Brain (organoid and tissue), 16 donors: ENCODE measurements at places on chromosomes 12 and 14.

DNA sequence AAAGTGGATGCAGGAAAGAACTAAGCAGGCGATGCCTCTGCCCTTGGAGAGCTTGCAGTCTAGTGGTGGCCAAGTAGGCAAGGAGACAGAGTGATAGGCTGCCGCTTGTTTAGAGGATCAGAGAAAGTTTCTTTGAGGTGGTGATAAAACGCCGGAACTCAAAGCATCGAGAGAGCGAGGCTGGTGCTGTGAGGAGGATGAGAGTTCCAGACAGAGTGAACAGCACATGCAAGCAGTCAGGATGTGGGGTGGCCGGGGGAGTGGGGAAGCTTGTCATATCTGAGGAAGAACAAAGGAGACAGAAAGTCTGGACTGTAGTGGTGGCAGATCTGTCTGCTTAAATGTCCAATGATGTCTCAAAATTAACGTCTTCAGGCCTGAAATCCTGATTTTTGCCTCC lies 319.7 kb downstream of the SNAPC1 start:
- no peak for DNase-seq

DNA sequence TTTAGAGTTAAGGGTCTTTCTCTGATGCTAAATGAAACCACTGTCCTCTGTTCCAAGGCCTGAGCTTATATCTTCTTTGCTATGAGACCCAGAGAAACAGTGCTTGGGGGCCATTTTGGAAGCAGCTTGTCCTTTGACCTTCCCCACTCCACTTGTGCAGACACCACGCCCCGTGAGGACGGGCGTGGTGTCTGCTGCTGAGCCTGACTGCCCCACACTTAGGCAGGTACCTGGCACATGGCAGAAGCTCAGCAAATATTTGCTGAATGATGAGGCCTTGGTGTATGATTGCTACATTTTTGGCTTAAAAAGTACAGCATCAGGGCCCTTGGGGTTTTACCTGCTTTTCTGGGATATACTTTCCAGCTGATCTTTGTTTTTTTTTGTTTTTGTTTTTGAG lies 69.9 kb downstream of the RASSF3 start:
- DNase-seq = no peak

GRCh38 chr12:28343713-28344112 lies 153.5 kb downstream of the CCDC91 start:
- DNase-seq = no peak

- no peak for DNase-seq
Measured at GRCh38 chr14:103528146-103528586, 830 bp upstream of the TRMT61A start.

GRCh38 chr12:106987846-106988245 lies 900 bp upstream of the MTERF2 start:
- DNase-seq = no peak

DNA sequence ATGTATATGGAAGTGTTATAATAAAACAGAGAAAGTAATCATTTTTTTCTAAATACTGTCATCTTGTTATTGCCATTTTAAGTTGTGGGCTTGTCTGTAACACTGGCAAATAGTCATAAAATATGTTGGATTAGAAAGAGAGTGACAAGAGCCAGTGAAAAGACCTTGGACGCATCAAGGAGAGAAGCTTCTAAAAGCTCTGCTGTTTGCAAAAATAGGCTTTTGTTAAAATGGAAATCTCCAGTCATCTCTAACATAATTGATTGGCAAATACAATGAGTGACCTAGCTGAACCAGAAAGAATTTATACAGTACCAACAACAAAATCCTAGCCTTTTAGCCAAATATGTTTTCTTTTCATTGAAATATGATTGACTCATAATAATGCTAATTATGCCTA lies 245.8 kb upstream of the RMST start:
- no peak for DNase-seq

DNA sequence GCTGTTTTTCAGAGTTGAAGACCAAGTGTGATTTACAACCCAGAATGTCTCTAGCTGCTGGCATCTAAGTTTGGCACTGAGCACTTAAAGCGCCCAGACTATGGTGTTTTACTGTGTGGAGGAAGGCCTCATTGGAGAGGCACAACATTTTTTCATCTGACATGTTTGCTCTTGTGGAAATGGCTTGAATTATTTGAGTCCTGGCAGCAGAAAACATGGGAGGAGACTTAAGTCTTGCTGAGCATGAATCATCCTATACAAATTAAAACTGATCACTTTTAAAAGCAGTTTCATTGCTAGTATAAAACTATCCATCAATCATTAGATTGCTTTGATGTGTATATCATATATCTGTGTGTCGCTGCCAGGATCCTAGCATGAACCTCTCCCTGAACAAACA lies 85.9 kb upstream of the REP15 start:
- no peak for DNase-seq

DNA sequence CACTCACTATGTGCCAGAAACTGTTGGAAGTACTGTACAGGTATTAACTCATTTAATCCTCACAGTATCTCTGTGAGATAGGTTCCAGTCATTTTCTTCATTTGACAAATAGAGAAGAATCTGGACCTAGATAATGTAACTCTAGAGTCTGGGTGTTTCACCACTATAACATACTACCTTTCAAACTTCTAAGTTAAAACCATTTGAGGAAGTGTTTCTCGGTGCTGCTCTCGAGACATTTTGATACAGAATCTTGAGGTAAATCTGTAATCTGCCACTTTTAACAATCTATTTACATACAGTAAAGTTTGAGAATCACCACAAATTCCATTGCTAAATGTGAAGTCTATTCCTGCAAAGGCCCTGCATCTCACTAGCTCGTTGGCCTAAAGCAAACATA lies 8.8 kb downstream of the OLR1 start:
- no peak for DNase-seq

- no peak for DNase-seq
Measured at GRCh38 chr14:75279763-75280290, 1.2 kb downstream of the FOS start.

- DNase-seq = no peak
Measured at GRCh38 chr12:55720894-55721444, 776 bp downstream of the RDH5 start.

GRCh38 chr12:75478116-75478794 lies 2.3 kb upstream of the GLIPR1 start:
- DNase-seq = no peak

DNA sequence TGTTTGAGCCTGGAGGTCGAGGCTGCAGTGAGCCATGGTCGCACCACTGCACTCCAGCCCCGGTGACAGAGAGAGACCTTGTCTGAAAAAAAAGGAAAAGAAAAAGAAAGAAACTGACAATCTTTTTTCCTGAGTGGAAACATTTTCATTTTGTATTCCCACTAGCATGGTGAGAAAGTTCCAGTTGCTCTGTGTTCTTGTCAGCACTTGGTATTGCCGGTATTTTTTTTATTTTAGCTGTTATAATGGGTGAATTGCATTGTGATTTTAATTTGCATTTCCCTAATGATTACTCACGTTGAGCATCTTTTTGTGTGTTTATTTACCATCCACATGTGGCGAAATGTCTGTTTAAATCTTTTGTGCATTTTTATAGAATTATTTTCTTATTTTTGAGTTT lies 25.6 kb downstream of the GLT8D2 start:
- no peak for DNase-seq

DNA sequence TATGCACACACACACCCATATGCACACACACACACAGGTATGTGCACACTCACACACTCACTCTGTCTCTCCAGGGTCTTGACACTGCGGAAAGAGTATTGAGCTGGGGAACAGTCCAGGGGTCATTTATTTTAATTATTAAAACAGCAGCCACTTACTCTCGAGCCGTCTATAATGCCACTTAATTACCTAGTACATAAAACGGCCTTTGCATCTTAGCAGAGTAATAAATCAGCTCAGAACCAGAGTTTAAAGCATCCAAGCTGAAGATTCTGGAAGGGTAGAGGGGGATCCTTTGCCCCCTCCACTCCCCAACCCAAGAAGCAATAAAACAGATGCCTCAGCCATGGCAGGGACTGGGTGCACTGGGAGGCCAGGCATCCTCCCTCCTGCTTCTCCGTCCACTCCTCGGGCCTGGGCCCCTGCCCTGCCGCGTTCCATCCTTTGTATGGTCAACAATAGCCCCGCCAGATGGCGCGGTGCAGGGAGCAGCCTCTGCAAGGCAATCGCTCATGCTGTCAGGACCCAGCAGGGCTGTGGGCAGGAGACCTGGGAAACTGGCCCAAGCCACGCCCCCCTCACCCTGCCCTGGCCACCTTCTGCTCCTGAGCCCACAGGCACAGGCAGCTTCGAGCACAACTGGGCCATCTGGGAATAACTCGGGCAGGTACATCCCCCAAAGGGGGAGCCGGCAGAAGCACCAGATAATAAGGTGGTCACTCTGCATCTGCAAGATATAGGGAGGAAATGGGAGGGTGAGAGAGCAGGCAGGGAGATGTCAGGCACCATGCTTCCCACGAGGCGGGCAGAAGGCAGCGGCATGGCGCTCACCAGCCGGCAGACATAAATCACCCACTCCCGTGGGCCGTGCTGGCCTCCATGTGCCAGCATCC lies 40.9 kb downstream of the CCDC85C start:
- DNase-seq = peak; percentile 58

- DNase-seq = peak; percentile 62
Measured at GRCh38 chr12:27969624-27970400, 2.7 kb downstream of the PTHLH start.

DNA sequence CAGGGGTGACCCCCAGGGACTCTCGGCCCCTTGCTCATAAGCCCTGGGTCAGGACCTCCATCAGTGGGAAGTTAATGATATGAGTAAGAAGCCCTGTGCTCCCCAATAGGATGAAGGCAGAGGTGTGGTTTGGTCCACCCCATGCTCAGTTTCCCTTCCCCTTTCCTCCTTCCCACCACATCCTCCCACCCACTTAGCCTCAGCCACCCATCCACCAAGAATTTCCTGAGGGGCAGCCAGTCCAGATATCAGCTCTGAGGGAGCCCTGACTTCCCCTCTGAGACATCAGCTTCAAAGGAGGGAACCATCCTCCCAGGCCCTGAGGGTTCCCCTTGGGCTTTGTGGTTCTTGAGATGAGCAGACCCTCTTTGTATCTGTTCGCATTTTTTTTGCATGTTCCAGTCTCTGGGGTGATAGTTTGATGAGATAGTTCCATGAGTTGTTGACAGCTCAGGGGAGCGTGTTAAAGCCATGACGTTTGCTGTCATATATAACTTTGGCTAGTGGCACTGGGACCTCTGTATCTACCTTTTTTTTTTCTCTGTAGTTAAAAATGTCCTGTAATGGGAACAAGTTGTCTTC lies 71.2 kb downstream of the LGMN start:
- no peak for DNase-seq

GRCh38 chr12:8554451-8555195 lies 13.9 kb upstream of the CLEC4E start:
- DNase-seq = no peak

- no peak for DNase-seq
Measured at GRCh38 chr14:72947366-72948160, 21.3 kb downstream of the DCAF4 start.

DNA sequence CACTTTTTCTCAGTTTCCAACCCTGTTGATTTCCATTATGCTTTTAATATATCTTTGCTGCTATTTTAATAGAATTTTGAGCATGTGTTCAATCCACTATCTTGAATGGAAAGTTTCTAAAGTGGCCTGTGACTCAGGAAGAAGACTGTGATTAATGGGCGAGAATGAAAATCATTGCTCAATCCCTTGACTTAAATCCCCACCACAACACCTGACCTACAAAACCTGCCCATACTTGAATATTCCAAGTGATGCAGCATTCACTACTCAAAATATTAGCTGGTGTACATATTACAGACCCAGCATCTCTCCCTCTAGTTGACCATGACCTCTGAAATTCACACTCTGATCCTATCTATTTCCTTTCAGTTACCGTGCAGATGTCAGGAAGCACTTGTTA lies 1.3 kb upstream of the OAS3 start:
- no peak for DNase-seq

- DNase-seq = no peak
Measured at GRCh38 chr12:95484524-95484923, 10.6 kb downstream of the METAP2 start.

GRCh38 chr14:68135566-68135965 lies 316.0 kb downstream of the RAD51B start:
- DNase-seq = no peak

- peak; percentile 65 for DNase-seq
Measured at GRCh38 chr12:118061873-118062843, 1.2 kb upstream of the WSB2 start.

DNA sequence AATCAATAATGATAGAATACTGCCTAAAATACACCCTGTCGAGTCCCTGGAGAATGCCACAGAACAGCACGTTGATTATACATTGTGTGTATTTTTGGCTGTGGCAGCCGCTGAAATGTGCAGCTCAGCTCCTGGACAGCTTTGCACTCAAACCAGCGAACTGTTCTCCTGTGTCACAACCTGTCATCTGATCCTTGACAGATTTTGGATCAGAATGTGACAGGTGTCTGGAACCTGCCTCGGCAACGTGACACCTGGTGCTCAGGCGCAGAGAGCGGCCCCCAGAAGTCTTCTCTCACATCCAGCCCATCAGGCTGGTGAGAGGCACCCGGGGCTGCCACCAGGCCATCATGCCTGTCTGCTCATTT lies 19.3 kb downstream of the MVK start:
- DNase-seq = no peak

DNA sequence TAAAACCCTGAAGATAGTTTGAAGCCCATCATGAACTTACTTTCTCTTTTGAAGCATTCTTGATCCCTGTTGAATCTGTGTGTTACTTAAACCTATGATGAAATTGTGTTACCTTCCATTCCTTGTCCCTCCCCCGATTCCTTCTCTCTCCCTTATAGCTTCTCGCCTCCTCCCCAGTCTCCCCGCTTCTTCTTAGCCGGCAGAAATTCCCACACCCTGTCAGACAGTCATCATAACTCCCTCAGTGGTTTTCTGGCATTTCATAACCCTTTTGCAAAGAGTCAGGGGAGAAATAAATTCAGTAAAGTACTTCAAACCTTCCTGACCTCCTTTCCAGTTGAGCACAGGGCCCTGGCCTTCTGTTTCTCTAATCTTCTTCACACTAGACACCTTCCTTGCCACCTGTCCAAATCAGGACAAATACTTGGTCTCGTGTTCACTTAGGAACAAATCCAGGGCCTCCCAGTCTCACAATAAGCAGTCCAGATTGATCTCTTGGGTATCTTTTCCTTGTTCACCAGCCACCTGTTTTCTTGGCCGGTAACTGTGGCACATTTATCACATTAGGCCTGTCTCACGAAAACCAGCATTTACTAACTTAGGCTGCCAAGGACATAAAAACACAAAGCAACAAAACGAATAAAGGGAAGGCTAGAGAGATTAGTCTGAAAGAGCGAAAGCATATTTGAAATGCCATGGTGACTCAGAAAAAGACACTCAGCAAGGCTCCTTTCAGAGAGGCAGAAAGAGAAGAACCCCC lies 355.9 kb downstream of the TMTC2 start:
- DNase-seq = peak; percentile 25

DNA sequence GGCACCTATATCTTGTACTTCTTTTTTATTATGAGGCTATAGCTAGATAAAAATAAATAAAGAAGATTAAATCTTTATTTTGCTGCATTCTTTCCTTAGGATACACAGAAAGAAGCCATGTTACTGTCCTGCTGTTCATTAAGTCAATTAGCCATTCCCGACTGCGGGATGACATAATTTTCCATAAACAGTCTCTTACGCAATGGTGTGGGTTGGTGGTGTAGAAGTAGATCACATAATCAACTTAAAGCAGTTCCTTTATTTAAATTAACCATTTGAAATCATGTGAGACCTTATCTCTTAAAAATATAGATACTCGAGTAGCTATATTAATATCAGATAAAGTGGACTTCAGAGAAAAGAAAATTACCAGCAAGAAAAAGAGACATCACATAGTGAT lies 40.2 kb downstream of the TAOK3 start:
- DNase-seq = no peak

GRCh38 chr14:54698966-54699530 lies 132.1 kb downstream of the SAMD4A start:
- DNase-seq = no peak

GRCh38 chr12:124395986-124396385 lies 101.1 kb downstream of the RFLNA start:
- no peak for DNase-seq
